Activated T-helper 1 cell treated with anti-CD3 and anti-CD28 coated beads, Interleukin-2, amount 50 U/mL, for 16 hours (primary cell): ENCODE measurements at places on chromosomes 6 and 20.

DNA sequence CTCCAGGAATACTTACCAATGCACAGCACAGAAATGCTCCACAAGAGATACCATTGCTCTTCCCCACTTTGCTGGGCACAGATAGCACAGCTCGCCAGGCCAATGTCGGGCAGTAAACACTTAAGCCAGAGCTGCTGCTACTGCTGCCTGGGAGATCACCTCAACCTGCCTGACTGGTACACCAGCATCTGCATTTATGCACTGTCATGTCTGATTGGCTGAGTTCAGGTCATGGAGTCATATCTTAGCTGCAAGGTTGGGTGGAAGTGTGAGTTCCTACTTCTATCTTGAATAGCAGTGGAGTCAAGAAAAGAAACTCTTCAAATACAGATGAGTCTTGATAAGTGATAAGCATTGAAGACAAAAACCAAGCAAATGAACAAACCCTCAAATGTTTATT lies 10.9 kb upstream of the ADGRF4 start:
- DNase-seq = no peak

- DNase-seq = no peak
These were observed 595 bp downstream of the EYA2 start for GRCh38 chr20:46894971-46895905.

- no peak for DNase-seq
These were observed 5.9 kb downstream of the HSPA12B start for GRCh38 chr20:3738111-3739053.

- DNase-seq = no peak
These were observed at the start of gene SERAC1 for GRCh38 chr6:158168040-158168289. SERAC1 (minus strand) TSS chr6:158168262; CDS start chr6:158158363, 9,899 bp downstream.

- DNase-seq = no peak
These were observed 83.1 kb downstream of the GRM1 start for GRCh38 chr6:146111881-146112450.
